ENCODE measurements at places on chromosomes 12 and 14. TPM values are rescaled to one million over a fixed set of nuclear protein-coding genes. Genes with fewer than 3 reads are reported as not detected.
A peak's percentile ranks its signal among the peaks of the same experiment; 100 is the strongest.

The NR4A1 gene
- 42.5 TPM for total RNA-seq

- DNase-seq = no peak
- H3K36me3 ChIP-seq = 0 out of 2 replicates have a peak, but pooled peaks cover 5% of the 10 kb centered on the region
- no peaks in the 10 kb centered on the region for H3K4me1 ChIP-seq
- H3K4me3 ChIP-seq = no peak overlapping the region
Observed at GRCh38 chr14:83632375-83632774, 1897.6 kb upstream of the FLRT2 start.

- H3K4me1 ChIP-seq = peaks cover 23% of the 10 kb centered on the region
- no peaks in the 10 kb centered on the region for H3K27me3 ChIP-seq
- peak within 1 kb of the TSS; percentile 98 for H3K4me3 ChIP-seq
- peaks cover 10% of the 10 kb centered on the region for H3K36me3 ChIP-seq
- DNase-seq = peak; percentile 77
Observed at GRCh38 chr14:60723907-60724618, at the start of gene SIX4. Gene SIX4 (minus strand): TSS chr14:60724351. CDS start chr14:60724074, 277 bp downstream.

GRCh38 chr14:102442241-102443211, 67.0 kb downstream of the ANKRD9 start:
- H3K27ac ChIP-seq = no peak overlapping the region
- peaks cover 2% of the 10 kb centered on the region for H3K27me3 ChIP-seq
- peak; percentile 4 for DNase-seq

DNA sequence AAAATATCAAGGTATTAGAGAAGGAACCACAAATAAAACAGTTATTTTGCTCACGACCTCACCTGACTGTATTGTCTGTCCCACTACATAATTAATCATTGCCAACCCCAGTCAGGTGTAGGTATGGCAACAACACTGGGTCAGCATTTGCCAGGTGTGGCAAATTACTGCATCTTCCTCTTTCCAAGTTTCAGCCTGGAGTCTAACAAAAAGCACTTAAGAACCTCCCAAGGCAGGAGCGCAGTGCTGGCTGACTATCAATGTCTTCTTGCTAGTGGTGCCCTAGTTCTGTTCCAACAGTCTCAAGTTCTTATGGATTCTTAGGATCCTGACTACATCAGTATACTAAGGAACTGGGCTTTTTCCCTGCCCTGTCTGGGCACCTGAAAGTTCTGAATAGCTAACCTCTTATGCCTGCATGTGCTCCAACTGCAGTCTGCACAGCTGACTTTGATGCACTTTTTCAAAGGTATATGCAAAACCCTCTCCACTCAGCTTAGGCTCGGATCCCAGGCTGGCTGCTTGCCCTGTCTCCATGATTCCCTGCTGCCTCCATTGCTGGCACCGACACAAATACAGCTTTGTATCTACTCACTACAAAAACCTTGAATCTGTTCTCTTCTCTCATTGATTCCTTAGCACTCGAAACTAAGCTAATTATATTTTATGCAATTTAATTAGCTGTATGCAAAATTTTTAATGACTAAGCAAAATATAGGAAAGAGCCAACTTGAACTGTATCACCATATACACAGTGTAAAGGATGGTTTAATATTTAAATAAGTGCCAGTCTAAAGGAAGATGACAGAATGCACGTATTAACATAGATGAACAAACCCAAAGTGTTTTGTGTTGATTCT, 113.3 kb downstream of the PRKD1 start:
- DNase-seq = no peak
- no peak overlapping the region for H3K27ac ChIP-seq
- no peak overlapping the region for H3K4me3 ChIP-seq

- no peak for DNase-seq
- no peaks in the 10 kb centered on the region for H3K36me3 ChIP-seq
- H3K27ac ChIP-seq = no peak overlapping the region
- peaks cover 2% of the 10 kb centered on the region for H3K27me3 ChIP-seq
Observed at GRCh38 chr14:90384543-90384911, 12.3 kb upstream of the CALM1 start.

GRCh38 chr12:107091989-107092641, 1.2 kb downstream of the CRY1 start:
- H3K36me3 ChIP-seq = peaks cover 8% of the 10 kb centered on the region
- no peak overlapping the region for H3K27ac ChIP-seq
- no peak overlapping the region for H3K4me3 ChIP-seq
- peaks cover 12% of the 10 kb centered on the region for H3K4me1 ChIP-seq
- DNase-seq = peak; percentile 99
